Caco-2 (cell line): ENCODE measurements at places on chromosomes 6 and 20. TPM values are rescaled to one million over a fixed set of nuclear protein-coding genes. Genes with fewer than 3 reads are reported as not detected.

GRCh38 chr20:20695250-20695816 is 17.1 kb downstream of the RALGAPA2 start:
- no peak for DNase-seq

Gene FKBP1C
- total RNA-seq: 0.32 TPM in 1 of 2 replicates, not detected in the other

Gene CST7
- total RNA-seq: not detected in 2 replicates

DNA sequence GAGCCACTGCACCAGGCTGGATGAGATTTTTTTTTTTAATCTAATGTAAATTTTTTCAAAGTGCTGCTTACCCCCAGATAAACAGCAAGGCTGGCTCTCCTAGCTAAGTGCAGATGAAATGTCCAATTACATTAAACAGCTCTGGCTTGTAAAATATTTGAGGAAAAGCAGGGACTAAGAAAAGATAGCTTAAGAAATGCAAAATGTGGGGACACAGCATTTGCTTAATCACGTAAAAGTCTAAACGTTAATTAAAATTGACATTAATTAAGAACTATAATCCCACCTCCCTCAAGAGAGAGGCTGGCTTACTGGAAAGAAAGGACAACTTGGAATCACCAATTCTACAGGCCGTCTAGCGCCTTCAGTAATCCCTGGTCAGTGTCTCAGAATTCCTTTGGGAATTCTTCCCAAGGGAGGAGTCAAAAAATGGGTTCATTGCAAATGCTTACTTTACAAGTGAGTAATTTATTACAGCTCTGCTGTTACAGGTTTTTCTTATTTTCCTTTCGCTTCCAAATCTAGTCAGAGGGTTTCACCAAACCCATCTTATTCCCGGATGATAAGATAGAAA is 13.6 kb upstream of the MARCKS start:
- DNase-seq: no peak

- DNase-seq: no peak
Observed at GRCh38 chr6:43478008-43478372, 620 bp downstream of the TJAP1 start.

GRCh38 chr6:131952886-131953509 is 1.8 kb upstream of the CCN2 start:
- DNase-seq: no peak

Gene LTA
- total RNA-seq: not detected in 2 replicates

- no peak for DNase-seq
Observed at GRCh38 chr6:5778317-5778857, 228.3 kb downstream of the NRN1 start.

DNA sequence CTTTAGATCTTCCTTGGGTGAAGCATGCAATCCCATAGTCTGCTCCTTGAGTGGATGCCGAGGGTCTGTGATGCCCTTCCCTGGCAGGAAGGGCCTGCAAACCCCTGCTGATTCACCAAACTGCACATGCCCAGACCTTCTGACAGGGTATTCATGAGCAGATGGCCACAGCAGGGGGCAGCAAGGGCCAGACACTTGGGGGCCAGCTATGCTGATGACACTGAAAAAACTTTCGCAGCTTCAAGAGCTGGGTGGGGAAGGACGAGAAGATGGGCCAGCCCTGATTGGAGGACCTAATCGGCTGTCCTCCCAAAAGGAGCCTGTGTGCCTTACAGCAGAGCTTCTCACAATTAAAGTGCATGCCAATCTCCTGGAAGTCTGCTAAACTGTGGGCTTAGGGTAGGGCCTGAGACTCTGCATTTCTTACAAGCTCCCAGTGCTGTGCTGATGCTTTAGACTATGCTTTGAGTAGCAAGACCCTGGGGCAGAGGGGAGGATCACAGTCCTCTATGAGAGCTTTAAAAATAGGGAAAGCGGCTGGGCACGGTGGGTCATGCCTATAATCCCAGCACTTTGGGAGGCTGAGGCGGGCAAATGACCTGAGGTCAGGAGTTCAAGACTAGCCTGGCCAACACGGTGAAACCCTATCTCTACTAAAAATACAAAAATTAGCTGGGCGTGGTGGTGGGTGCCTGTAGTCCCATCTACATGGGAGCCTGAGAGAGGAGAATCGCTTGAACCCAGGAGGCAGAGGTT is 15.2 kb upstream of the GDAP1L1 start:
- DNase-seq: peak; percentile 51

Gene TPBG
- total RNA-seq: 4.0 and 4.3 TPM in 2 replicates

DNA sequence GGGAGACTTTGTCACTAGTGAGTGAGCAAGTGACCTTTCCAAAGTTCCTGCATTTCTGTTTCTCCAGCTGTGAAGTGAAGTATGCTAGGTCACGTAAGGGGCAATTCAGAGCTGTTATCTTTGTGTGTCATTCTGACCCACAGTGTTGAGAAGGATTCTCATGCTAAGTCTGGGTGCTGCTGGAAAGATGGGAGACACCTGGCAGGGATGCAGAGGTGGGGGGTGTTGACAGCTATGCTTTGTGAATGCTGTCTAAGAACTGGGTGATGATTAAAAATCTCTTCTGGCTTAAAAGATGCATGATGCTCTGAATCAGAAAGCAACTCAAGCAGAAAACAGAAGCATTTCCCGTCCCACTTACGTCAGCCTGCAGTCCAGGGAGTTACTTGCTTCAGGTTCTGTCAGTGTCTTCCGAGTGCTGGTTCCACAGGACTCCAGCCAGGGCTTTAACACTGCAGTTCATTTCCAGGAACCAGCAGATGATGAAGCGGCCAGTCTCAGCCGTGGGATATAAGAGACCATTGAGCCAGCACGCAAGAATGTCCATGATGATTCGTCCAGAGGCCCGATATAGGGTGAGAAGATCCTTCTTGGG is 30.9 kb upstream of the ASXL1 start:
- peak; percentile 59 for DNase-seq

Gene DYNLT2
- 2.4 and 2.6 TPM in 2 replicates for total RNA-seq

- DNase-seq: no peak
Observed at GRCh38 chr6:93164781-93165180, 254.6 kb downstream of the EPHA7 start.

GRCh38 chr6:110566346-110567125 is 90.1 kb upstream of the SLC22A16 start:
- DNase-seq: no peak

- no peak for DNase-seq
Observed at GRCh38 chr6:155201461-155202226, 62.2 kb upstream of the CLDN20 start.

GRCh38 chr20:18628330-18628920 is 40.6 kb downstream of the DTD1 start:
- peak; percentile 78 for DNase-seq

Gene COL11A2
- total RNA-seq: 1.3 and 1.5 TPM in 2 replicates

Gene MYB
- 2.3 and 2.7 TPM in 2 replicates for total RNA-seq

Gene HLA-DRB1
- total RNA-seq: not detected in 2 replicates

Gene KIF25
- not detected in 2 replicates for total RNA-seq

- no peak for DNase-seq
Observed at GRCh38 chr6:110810896-110811586, 4.2 kb downstream of the CDK19 start.

Gene ACTR5
- 18.2 and 20.0 TPM in 2 replicates for total RNA-seq

- no peak for DNase-seq
Observed at GRCh38 chr6:21886542-21887151, 293.1 kb downstream of the SOX4 start.

Gene CPXM1
- not detected in 2 replicates for total RNA-seq

DNA sequence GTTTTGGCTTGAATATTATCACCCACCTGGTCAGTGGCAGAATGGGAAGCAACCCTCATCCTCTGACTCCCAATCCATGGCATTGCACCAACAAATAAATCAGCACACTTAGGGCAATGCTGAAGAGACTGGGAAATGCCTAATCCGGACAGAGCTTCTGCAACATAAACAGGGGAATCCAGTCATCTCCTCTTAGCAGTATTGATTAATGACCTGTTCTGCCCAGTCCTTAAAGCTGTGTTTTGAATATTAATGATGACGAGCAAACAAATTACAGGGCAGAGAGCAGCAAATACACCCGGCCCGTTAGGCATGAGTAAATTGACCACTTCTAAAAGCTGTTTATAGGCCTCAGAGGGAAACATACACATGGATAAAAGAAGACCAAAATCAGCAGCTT is 77.0 kb upstream of the B3GAT2 start:
- no peak for DNase-seq

DNA sequence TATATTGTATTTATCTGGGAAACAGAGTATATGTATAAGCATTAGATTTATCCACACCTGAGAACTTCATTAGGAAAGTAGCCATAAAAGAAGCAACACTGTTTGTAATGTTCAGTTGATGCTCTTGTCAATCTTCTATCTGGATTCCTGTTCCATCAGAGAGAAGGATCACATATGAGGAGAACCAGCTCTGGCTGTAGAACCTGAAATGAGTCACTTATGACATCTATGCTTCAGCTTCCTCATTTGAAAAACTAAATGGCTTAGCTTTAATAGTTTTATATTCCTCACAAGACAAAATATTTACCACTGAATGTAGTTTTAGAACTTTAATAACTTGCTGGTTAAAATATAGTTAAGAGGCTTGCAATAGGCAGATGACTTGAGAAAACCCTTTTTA is 144.7 kb downstream of the TASP1 start:
- DNase-seq: no peak

Gene HLA-DQA1
- total RNA-seq: not detected in 2 replicates

Gene CTAGE9
- not detected in 2 replicates for total RNA-seq

- no peak for DNase-seq
Observed at GRCh38 chr6:15430186-15430585, 184.3 kb downstream of the JARID2 start.

GRCh38 chr6:145278163-145278807 is 457.0 kb downstream of the EPM2A start:
- DNase-seq: no peak

DNA sequence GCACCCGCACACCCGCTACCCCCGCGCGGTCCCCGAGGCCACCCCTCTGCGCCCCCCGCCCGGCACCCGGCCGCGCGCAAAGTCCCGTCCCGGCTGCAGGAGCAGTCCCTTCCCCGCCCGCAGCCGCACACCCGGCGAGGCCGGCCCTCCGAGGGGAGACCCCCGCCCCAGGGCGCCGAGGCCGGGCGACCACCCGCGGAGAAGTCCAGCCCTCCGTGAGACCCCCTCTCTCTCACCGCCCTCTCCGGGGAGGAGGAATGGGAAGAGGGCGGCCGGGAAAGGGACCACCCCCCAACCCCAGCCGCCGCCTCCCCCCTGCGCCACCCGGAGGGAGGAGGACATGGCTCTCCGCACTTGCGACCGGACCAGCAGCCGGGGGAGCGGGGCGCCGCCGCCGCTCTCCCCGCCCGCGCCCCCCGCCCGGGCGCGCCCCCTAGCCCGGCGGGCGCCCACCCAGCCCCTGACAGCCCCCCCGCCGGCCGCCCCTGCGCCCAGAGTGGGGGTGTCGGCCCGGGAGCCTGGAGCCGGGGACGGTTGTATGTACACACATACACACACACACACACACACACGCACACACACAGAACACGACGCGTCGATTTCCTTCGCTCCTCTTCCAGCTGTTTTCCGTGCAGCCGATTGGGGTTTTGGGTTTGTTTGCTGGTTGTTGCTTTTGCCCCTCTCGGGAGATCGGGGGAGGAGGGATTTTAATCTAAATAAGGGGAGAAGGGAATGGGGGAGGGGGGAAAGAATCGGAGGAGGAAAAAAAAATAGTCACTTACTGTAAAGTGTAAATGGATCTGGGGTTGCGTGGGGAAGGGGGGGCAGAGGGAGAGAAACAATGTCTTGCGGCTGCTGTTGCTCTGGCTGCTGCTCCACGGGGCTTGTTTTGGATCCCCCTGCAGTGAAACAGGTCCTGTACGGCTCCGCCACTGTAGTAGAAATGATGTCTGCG is at the start of gene ATXN1:
Gene ATXN1, minus strand, starts transcription at position 945 of the 955 bp plus-strand sequence.
- DNase-seq: peak; percentile 55

GRCh38 chr6:29424168-29424567 is 9.4 kb downstream of the OR12D1 start:
- no peak for DNase-seq

Gene TREM1
- total RNA-seq: not detected in 2 replicates

DNA sequence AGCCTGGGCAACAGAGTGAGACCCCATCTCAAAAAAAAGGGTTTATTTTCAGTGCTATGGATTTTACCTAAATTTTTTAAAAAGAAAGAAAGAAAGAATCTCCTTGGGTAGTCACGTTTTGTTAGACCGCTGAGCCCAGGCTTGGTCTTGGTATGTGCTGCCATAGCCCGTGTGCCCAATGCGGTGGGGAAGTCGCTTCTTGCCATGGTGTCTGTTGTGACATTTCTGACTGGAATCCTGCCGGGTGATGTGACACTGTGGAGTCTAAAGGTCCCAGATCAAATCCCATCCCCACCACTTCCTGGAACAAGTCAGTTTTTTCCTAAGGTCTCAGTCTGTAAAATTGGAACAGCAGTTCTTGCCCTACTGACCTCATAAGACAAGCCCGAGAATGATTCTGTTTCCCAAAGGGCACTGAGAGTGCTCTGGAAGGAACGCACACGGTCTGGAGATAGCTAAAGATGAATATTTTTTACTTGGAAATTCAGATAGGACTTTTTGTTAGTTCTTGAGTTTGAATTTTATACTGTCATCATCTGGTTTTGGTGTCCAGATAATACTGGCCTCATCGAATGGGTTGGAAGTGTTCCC is 225.8 kb downstream of the EYA2 start:
- DNase-seq: no peak

DNA sequence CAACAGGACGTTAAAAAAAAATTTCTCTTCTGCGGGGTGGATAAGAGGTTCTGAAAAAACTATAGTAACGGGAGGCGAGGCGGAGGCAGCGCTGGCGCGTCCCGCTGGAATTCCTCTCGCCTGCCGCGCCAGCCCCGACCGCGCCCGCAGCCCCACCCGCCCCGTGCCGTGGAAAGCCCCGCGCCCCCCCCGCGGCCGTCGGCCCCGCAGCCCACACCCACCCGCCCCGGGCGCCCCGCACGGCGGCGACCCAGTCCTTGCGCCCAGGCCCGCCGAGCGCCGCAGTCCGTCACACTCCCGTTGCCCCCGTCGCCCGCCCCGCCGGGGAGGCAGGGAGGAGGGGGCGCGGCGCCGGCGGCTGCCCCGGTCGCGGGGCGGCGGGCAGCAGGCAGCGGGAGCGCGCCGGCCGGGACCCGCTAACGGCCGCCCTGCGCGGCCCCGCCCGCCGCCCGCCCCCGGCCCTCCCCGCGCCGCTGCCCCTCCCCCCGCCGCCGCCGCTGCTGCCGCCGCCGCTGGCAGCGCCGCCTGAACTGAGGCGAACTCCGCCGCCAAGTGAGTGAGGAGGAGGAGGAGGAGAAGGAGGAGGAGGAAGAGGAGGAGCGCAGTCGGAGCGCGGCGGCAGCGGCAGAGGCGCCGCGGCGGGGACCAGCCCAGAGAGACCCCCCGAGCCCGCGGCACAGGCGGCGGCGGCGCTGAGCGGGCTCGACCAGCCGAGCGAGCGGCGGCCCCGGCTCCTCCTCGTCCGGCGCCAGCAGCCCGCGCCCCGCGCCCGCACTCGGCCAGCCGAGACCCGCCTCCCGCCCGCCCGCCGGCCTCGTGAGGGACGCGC is at the start of gene QKI:
Gene QKI, plus strand, starts transcription at position 602 of the 829 bp plus-strand sequence. CDS start 476 bp downstream, outside the sequence.
- peak; percentile 69 for DNase-seq

Gene PTCRA
- total RNA-seq: not detected in 2 replicates

GRCh38 chr20:57038608-57039440 is 227.6 kb downstream of the BMP7 start:
- DNase-seq: no peak

Gene MOG
- total RNA-seq: not detected in 2 replicates

Gene BPIFB1
- not detected in 2 replicates for total RNA-seq
